Cerebellum (tissue), 4 donors: ENCODE measurements at places on chromosomes 3 and 15.

GRCh38 chr15:43150191-43150929 is 17.0 kb downstream of the TMEM62 start:
- no peak for DNase-seq

DNA sequence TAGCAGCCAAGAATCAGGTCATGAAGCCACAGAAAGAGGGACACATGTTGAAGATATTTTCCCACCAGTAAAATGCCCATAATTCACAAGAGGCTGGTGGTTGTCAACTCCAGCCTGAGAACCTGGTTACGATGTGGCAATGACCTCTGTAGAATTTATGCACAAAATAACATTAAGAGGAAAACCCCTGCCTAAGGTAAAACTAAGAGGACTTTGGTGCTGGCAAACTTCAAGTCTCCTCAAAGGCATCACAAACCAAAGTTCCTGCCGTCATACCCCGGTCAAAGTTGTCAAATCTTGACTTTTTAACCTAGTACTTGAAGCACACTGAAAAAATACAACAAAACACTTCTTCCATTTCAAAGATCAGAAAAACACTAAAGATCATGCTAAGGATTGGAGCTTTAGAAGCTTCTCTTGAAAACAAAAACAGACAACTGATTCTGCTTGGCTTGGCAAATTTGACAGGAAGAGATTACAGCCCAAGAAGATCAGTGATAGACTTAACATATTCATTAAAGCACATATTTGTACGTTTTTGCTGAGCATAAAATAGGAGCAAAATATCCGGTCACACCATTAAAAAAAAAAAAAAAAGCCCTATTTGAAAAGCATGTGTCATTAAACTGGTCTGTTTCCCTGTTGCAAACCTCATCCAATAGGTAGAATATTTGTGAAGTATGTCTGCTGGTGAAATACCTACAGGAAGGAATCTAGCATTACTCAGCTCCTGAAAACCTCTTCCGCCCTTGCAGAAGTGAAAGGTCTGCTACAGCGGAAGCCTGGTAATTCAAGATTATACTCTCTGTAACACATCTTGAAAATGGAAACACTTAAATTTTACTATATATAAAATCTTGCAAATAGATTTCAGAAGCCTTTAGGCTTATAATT is 22.8 kb downstream of the EIF4E3 start:
- no peak for DNase-seq

GRCh38 chr3:44228900-44229299 is 12.8 kb upstream of the TOPAZ1 start:
- DNase-seq: no peak

DNA sequence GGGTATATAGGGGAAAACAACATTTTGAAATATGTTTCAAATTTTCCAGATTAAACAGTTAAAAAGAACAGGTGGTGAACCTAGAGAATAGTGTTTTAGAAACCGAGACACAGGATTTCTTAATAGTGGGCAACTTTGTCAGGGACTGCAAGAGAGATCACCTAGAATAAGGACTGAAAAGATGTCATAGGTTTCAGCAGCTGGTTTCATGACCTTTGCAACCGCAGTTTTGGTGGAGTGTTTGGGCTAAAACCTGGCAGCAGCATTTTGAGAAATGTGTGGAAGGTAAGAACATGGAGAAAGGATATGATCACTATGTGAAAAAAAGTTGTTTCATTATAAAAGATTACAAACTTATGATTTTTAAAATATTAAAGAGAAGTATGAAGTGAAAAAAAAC is 34.9 kb downstream of the PRKCI start:
- DNase-seq: no peak

- no peak for DNase-seq
Measured at GRCh38 chr15:45906230-45906629, 271.4 kb downstream of the SQOR start.

- no peak for DNase-seq
Measured at GRCh38 chr3:71392251-71392650, 191.3 kb downstream of the FOXP1 start.

- DNase-seq: peak; percentile 69
Measured at GRCh38 chr3:120652281-120652680, 29.8 kb downstream of the HGD start.

- peak; percentile 65 for DNase-seq
Measured at GRCh38 chr3:148075771-148076716, 621.7 kb upstream of the AGTR1 start.

- DNase-seq: no peak
Measured at GRCh38 chr3:194871864-194872668, 186.4 kb downstream of the FAM43A start.
